T47D (cell line): ENCODE measurements at places on chromosomes 4 and X.

- DNase-seq: no peak
These were observed 1.3 kb upstream of the PIM2 start for GRCh38 chrX:48919947-48920717.

DNA sequence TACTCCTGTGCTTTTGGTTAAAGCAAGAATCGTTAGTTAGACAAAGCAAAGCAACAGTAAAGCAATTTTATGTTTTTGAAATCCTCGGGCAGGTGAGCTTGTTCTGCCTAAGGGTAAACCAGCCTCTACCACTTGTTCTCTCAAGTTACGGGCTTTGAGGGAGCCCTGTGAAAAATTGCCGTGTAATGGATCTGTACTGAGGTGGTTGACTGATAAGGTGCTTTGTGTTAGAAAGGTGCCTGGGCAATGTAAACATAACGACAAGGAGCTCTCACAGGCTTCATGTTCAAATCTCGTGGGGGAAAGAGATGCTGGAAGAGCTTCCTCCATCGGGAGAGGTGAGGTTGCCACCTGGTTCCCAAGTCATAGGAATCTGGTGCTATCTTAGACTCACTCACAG, 111.8 kb downstream of the TRAPPC11 start:
- no peak for DNase-seq

DNA sequence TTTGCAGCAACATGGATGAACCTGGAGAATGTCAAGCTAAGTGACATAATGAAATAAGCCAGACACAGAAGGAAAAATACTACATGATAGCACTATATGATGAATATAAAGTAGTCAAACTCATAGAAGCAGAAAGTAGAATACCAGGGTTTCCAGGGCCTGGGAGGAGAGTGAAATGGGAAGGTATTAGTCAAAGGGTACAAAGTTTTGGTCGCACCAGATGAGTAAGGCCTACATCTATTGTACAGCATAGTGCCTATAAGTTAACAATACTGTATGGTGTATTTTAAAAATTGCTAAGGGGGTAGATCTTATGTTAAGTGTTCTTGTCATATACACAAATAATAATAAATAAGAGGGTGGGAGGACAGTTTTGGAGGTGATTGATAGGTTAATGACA, 41.5 kb downstream of the ENOX2 start:
- DNase-seq: no peak

DNA sequence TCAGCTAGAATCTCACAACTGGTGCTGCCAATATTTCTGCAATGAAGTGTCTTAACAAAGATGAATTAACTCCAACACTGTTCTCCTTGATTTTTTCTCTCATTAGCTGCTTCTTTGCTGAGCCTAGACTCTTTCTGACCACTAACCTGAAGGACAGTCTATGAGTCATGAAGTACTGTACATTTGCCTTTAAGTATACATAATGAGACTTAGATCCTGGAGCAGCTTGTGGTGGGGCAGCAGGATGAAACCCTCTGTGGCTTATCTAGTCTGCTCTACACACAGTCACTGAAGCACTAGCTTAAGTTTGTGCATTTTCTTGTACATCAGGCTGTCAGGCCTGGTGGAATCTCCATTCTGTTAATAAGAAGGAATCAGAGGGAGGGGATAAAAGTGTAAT, 307.4 kb upstream of the SMIM31 start:
- no peak for DNase-seq

- DNase-seq: no peak
These were observed 268.4 kb upstream of the INTU start for GRCh38 chr4:127364397-127364796.

DNA sequence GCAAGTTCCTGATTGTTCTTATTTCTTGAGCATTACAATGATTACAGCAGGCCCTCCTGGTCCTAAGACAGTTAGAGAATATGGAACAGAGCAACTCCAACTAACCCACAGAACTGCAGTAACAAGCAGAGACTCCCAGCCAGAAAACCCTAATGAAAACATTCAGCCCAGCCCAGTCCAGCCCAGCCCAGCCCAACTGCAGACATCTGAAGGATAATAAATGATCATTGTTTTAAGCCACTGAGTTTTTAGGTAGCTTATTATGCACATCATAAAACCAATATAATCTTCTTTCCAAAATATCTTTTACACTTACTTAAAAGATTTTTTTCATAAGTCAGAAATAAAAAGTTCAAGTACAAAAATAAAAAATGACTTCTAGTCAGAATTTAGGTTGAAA, 51.3 kb downstream of the SPOCK3 start:
- DNase-seq: no peak
